ENCODE measurements at places on chromosomes 16 and 17.

DNA sequence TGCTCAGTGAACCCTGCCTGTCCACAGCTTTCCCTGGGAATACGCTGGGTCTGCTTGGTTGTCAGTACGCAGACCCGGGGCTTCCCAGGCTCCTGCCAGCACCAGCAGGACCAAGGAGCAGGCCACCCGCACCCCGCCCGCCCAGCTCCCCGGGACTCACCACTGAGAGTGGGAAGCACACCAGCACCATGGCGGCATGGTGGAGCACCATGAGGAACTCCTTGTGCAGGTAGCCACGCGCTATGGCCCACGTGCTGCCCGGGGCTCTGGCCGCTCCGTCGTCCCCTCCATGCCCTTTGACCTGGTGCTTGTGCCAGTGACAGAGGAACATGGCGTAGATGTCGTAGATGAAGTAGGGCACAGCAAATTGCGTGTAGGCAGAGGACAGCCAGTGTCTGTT is 3.5 kb downstream of the C16orf92 start:
- no peak for DNase-seq

GRCh38 chr17:45162025-45162687 is 481 bp downstream of the HEXIM2 start:
- DNase-seq: no peak

DNA sequence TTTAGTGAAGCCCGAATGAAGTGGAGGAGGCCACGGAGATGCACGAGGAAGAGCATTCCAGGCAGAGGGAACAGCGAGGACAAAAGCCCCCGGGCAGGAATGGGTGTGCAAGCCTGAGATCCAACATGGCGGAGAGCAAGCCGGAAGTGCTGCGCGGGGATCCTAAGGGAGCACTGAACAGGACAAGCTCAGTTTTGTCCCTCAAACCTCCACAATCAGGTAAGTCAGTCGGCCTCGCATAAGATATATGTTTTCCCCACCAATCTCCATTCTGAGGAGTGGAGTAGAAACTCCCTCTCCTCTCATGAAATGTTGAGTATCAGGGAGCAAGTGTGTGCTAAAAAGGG is 32.9 kb upstream of the USP22 start:
- DNase-seq: no peak

DNA sequence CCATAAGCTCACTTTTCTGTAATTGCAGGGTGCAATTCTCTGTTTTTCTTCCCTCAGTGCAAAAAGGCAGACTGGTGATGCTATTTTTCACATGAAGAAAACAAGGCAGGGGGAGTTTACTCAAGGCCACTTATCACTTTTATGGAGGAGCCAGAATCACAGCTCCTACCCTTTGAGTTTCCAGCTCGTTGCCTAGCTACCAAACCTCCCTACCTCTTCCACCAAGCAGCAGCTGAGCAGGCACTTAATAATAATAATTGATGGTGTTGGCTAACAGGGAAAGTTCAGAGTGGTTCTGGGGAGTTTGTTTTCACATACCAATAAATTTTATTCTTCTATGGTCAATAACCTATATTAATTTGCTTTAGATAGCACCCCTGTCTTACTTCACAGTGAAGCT is 31.9 kb upstream of the MPHOSPH6 start:
- no peak for DNase-seq

DNA sequence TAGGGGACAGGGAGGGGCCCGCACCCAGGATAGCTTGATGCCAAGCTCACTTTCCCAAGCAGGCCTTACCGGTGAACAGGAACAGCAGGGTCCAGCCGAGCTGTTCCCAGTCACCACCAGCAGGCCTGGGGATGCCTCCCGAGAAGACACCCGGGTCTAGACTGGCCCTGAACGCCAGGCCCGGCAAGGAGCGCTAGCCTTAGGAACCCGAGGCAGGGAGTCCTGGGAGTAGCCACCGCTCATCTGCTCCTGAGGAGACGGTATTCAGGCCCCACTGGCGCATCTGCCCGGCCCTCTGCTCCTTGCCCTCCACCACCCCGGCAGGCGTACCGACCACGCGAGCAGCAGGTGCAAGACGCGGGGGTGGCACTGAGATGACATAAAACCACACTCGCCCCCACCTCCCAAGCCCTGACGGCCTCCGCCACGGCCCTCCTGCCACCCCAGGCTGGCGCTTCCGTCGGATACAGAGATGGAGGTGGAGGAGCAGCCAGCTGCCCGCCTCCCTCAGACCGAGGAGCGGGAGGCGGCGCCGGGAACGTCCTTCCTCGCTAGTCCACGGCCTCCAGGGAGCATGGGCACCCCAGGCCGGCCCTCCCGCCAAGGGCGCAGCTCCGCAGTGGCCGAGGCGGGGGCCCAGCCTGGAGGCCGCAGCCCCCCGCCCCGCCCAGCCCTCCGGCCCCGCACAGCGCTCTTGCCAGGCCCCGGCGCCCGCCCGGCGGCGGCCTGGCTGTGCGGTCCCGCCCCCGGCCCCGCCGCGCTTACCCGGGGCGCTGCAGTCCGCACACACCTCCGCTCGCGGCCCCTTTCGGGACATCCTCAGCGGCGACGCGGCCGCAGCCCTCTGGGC is 661 bp downstream of the GIT1 start:
- peak; percentile 71 for DNase-seq

GRCh38 chr16:57823836-57824235 is 21.5 kb upstream of the KIFC3 start:
- DNase-seq: no peak

DNA sequence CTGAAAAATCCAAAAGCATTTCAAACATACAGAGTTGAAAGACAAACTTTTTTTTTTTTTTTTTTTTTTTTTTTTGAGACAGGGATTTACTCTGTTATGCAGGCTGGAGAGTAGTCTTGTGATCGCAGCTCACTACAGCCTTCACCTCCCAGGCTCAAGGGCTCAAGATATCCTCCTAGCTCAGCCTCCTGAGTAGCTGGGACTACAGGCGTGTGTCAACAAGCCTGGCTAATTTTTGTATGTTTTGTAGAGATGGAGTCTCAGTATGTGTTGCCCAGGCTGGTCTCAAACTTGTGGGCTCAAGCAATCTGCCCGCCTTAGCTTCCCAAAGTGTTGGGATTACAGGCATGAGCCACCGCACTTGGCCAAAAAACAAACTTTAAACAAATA is 64.2 kb upstream of the KIFC3 start:
- no peak for DNase-seq

- no peak for DNase-seq
Observed at GRCh38 chr16:4395055-4395726, 21.2 kb downstream of the CORO7 start.

DNA sequence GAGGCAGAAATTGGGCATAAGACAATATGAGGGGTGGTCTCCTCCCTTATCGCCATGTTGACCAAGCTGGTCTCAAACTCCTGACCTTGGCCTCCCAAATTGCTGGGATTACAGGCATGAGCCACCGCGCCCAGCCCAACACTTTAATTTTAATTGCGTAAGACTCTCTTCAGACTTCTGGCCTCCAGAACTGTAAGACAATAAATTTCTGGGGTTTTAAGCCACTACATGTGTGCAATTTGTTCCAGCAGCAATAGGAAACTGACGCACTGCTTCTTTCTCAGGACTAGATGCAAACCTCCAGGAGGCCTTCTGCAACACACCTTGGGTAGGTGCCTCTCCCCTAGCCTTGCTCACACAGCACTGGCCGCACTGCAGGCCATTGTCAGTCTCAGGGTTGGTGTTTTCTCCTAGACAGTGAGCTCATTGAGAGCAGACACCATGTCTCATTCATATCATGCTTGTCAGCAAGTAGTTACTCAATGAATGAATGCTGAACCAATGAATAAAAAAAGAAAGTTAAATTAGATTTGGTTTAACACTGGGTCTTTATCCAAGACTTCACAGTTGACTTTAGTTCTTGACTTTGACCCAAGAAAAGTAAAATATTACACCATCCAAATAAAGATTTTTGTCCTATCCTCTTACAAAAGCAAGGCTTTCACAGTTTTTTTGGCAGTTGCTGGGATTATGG is 5.5 kb upstream of the ACSF2 start:
- DNase-seq: no peak

GRCh38 chr16:9906218-9906617 is 276.0 kb downstream of the GRIN2A start:
- no peak for DNase-seq

DNA sequence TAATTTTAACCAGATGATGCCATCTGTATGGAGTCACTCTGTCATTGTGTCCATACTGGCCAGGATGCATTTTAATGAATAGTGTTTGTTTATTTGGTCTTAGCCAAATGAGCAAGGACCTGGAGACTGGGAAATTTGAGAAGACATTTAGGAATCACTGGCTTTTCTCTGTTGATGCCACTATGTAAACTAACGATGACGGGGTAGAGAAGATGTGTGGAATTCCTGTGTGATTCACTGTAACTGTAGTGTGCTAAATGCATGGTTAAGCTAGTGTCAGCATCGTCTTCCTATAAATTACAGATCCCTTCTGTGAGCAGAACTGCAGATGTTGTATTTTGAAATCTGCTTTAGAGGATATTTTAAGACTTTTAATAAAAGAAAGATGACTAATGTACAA is 66.6 kb downstream of the NOS2 start:
- no peak for DNase-seq
